ENCODE measurements at places on chromosomes 7 and 10. TPM values are rescaled to one million over a fixed set of nuclear protein-coding genes. Genes with fewer than 3 reads are reported as not detected.

The VPS37D gene
- 1.3 TPM for total RNA-seq

The OR2A7 gene
- total RNA-seq: 10.0 TPM

The ANKRD2 gene
- 1.8 TPM for total RNA-seq

The GNB2 gene
- 196 TPM for total RNA-seq

The C10orf53 gene
- not detected for total RNA-seq

The ECHS1 gene
- 82.7 TPM for total RNA-seq

DNA sequence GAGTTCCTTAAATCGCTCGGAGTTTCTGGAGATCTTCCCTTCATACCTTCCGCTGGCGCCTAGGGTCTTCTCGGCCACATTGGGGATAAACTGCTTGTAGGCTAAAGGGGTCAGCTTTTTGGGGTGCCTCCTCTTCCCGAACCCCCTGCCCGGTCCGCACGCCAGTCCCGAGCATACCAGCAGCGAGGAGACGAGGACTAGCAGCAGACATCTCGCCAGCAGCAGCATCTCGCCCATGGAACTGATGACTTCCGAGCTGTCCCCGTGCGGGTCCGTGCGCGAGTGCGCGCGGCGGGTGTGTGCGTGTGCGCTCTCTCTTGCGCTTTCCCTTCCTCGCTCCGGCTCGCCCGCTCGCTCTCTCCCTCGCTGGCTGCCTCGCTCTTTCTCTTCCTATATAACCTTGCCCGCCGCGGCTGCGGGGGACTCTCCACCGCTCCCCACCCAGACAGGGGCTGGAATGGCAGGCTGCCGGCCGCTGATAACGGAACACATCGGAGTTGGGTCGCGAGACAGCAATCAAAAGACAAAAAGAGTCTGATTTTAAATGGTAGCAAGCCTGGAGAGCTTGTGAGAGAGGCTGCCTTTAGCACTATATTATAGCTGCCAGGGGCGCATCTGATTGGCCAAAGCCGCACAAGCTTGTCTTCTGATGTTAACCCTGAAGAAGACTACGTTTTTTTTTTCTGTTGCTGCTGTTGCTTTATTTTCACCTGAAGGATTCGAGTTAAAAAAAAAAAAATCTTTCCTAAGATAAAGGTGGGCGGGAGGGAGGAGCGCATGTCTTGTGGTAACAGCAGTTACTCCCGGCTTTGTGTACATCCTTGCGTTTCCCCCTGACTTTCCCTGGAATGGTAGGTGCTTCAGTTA lies at the start of gene SHH:
SHH (minus strand) TSS at position 569 of the 867 bp plus-strand sequence; CDS start at position 228, 341 bp downstream.
- DNase-seq: no peak

DNA sequence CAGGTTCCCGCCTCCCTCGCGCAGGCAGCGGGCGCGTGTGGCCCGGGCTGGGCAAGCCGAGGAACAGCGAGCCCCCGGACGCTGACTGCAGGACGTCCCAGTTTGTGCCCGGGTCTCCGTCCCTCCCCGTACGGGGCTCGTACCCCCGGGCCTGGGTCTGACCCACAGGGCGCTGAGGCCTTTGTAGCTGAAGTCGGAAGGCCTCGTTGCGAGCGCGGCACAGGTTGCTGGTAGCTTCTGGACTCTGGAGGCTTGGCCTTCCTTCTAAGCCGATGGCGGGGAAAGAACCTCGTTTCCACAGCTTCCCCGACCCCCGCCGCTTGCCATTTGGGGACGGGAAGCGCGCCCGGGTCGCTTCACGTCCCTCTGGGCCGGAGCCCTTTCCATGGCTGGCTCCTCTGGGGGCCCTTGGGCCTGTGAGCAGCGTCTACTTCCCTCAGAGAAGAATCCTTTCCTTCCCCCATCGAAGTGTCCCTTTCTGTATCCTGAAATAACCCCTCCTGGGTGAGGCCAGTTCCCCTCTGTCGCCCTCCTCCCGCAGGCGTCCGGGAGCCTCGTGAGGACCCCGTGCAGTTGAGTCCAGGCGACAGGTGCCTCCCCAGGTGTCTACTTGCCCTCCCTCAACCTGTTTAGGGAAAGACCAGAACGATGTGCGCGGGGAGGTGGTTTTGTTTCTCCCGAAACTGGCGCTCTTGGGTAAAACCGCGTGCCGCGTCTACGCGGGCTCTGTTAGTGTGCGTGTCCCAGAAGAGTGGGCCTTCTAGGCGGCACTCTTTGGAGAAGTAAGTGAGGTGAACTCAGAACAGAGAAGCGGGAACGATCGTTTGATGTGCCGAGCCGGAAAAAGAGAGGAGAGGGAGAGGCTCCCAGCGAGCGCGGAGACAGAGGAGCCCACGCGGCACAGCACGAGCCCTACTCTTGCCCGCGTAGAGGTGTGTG lies 9.3 kb downstream of the EVX1 start:
- no peak for DNase-seq

GRCh38 chr10:53601260-53601875 lies 828.8 kb upstream of the MBL2 start:
- peak; percentile 53 for DNase-seq

DNA sequence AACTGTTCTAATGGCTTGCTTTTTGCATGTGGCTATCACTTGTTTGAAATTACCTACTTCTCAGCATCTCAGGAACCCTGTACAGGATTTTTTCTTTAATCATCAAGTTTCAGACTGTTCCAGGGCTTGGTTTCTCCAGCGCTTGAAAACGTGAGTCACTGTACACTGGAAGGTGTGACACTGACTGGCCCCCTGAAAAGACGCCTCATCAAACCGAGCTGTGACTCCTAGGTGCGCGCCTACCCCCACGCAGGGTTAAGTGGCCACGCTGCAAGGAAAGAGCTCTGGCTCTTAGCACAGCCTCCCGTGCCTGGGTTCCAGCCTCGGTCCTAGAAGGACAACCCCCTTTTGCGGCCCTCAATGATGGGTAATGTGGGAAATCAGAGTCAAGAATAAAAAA lies 81.0 kb downstream of the EBF3 start:
- DNase-seq: no peak

DNA sequence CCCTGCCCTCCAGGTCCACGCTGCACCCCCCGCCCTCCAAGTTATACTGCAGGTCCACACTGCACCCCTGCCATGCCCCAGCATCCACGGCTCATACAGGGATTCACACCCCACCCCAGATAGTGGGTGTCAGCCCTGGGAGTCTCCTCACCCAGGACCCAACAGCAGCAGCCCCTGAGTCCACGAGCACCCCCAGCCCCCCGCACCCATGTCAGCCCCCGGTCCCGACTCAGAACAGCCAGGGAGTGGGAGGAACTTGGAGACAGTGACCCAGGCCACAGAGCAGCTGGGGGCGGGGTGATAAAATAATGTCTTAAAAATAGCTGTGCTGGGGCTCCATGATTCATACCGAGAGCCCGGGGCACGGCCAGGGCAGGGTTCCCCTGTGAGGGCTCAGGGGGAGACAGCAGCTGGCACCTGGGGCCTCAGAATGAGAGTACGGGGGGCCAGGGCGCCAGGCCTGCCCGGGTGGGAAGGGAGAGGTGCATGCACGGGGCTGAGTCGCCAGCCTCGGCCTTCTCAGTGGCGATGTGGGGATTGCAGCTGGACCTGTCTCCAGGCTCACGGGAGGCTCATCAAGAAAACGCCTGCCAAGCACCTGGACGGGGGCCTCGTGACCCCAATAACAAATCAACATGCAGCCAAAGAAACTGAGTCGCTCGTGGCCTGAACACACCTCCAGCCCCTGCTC lies 29.8 kb downstream of the ADAP1 start:
- DNase-seq: no peak

DNA sequence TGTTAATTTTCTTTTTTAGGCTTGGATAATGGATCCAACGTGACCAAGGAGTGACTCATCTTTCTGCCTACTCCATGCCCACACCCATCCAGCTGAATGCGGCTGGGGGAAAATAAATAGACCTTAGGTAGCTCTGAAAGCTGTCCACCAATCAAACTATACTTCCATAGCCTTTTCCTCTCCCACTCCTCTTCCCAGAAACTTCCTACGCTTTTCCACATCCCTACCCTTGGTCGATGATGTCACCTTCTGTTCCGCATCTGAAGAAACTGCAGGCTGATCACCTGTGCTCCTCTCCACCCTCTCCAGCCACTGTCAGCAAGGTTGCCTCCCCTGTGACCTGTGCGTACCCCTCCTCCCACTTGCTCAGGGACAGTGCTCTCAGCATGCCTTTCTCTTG lies 359.8 kb upstream of the KLF6 start:
- DNase-seq: peak; percentile 58

DNA sequence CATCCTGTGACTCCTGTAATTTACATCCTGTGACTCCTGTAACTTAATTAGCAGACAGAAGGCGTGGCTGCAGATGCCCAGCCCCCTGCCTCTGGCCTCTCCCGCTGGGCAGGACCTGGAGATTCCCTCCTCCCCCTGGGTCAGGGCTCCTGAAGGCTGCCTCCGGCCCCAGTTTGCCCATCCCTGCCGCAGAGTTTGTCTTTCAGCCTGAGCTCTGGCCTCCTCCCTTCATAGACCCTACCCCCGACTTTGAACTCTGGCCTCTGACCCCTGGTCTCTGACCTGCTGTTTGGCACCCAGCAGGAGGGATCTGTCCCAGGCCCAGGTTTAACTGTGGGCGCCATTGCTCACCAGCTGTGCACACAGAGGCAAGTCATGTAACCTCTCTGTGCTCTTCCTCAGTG lies 45.6 kb downstream of the ELFN1 start:
- DNase-seq: no peak

DNA sequence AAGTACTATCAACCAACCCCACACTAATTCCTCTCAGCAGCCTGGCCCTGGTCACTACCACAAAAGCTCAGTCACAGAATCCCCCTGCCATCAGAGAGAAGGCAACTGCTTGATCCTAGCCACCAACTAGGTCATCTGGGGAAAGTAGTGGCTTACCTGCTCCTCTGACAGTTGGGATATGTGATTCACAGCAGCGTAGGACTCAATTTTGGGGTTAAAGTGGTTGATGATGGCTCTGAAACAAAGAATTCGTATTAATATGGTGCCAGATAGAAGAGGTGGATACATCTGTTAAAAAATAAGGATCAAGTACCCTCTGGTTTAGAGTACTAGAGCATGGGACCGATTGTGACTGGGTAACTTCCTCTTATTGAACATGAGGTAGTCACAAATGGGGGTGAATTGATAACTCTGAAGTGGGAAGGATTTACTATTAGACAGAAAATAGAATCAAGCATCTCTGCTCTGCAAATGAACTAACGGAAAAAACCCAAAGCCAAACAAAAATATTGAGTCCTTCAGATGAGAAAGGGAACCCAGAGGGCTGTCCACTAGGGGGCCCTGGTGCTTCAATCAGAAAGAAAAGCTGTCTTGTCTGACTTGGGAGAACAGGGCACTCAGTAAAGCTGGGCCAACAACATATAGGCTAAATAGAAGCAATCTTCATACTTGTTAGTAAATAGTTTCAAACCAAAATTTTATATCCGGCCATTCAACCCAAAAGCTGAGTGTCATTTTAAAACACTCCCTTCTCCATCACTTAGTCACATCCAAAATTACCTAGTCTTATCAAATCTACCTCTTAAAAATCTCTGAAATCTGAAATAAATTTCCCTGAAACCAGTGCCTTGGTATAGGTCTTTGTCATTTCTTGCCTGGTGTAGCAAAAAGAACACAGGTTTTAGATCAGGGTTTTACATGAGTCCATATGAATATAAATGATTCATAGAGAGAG lies 45.9 kb upstream of the KCNIP2 start:
- DNase-seq: peak; percentile 81

DNA sequence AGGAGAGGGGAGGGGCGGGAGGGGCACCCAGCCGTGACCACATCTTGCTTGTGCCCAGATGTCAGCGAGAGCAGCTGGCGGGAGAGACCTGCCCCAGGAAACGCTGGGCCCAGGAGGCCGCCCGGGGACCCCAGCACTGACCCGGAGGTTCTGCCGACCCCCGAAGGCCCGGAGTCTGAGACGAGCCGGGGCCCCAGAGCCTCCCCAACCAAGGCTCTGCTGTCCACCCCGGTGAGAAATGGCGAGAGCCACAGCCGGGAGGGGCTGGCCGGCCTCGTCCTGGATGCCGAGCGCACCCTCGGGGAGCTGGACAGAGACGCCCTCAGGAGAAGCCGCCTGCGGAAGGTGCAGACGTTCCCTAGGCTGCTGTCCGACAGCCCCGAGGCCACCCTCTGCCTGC lies 25.9 kb downstream of the KNDC1 start:
- DNase-seq: no peak

DNA sequence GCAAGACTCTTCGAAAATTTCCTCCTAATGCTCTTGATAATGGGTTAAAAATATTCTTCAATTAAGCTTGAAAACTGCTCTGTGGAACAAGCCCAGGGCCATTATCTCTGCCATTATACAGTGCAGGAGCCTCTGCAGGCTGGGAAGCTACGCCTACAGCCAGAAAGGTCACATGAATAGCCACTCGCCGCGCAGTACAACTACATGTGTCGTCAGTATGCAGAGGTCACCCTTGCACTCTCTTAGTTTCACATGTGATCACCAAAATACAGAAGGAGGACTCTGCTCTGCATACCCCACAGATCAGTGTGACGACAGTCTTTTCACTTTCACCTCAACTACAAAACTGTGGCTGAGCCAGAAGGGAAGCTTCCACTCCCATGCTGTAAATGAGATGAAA lies 141.8 kb upstream of the C1QL3 start:
- DNase-seq: no peak

GRCh38 chr10:5731559-5731958 lies 46.9 kb downstream of the TASOR2 start:
- DNase-seq: no peak

GRCh38 chr10:3950676-3951275 lies 165.8 kb upstream of the KLF6 start:
- no peak for DNase-seq

- no peak for DNase-seq
These were observed 8.8 kb downstream of the OGDH start for GRCh38 chr7:44615149-44615611.

DNA sequence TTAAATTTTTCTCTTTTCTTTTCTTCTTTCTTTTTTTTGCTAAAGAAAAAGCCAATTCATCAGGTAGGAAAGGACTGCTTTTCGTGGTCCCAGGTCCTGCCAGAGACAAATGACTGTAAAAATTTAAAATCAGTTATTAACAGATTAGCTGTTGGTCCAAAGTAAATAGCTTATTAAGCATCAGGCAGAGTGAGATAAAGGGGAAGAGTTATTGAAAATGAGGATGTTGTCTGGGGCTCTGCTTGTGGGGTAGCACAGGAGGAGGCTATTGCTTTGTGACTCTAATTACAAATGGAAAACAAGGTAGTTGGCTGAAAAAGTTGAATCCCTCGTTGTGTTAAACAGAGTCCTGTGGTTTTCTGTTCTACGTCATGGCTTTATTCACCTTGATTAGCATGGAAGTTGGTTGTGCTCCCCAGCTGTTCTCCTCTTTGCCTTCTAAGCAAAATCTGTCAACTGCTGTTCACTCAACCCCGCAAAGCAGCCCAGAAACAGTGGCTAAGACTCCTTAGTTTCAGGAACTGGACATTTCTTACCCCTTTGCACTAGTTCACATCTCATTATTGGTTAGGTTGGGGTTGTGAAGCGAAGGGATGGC lies 128.9 kb downstream of the SNX10 start:
- no peak for DNase-seq

DNA sequence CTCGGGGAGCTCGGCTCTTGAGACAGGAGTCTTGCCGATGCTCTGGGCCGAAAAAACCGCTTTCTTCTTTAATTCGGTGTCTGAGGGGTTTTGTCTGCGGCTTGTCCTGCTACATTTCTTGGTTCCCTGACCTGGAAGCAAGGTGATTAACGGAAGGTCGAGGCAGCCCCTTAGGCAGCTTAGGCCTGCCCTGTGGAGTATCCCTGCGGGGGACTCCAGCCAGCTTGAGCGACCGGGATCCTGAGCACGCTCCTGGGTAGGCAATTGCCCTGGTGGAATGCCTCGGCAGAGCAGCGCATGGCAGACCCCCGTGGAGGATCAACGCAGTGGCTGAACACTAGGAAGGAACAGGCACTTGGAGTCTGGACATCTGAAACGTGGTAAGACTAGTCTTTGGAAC lies 30.5 kb upstream of the GHITM start:
- DNase-seq: no peak

- no peak for DNase-seq
These were observed 30.8 kb downstream of the LSMEM1 start for GRCh38 chr7:112511451-112512202.

- no peak for DNase-seq
These were observed 17.4 kb upstream of the CYP3A7 start for GRCh38 chr7:99752356-99752755.

All from MCF 10A (cell line).